ENCODE measurements at places on chromosomes 11 and 22.
A peak's percentile ranks its signal among the peaks of the same experiment; 100 is the strongest.

DNA sequence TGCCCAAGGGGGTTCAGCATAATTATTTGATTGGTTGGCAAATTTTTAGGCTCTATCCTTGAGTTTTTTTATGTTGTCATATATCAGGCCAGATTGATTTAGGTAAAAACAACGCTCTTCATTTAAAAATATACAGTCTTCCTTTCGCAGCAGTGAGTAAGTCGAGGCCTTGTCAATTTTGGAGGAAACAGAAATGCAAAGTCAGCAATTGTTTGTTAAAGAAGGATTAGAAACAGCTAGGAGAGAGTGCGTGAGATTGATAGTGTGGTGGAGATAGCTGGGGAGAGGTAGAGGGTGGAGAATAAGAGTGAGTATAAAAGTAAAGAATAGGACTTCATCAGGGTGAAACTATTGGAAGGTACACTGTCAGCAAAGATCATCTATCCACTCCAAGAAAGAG is 830.8 kb downstream of the LUZP2 start:
- no peak for DNase-seq

DNA sequence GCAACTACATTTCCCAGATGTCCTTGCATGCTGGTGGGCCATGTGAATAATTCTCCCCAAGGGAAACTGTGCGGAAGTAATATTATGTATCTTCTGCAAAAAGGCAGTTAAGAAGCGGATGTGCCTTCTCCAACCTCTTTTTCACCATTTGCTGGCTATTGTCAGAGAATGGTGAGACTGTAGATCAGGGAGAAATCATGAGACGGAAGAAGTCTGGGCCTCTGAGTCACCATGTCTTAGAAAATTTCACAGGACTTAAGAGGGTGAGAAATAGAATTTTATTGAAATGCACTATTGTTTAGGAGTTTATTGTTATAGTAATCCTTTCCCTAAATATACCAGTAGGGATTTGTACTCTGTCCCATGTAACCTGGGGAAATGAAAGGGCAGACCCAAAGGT is 298.7 kb upstream of the ZC3H12C start:
- DNase-seq: no peak

GRCh38 chr11:126519764-126520734 is 164.6 kb downstream of the ST3GAL4 start:
- DNase-seq: no peak

DNA sequence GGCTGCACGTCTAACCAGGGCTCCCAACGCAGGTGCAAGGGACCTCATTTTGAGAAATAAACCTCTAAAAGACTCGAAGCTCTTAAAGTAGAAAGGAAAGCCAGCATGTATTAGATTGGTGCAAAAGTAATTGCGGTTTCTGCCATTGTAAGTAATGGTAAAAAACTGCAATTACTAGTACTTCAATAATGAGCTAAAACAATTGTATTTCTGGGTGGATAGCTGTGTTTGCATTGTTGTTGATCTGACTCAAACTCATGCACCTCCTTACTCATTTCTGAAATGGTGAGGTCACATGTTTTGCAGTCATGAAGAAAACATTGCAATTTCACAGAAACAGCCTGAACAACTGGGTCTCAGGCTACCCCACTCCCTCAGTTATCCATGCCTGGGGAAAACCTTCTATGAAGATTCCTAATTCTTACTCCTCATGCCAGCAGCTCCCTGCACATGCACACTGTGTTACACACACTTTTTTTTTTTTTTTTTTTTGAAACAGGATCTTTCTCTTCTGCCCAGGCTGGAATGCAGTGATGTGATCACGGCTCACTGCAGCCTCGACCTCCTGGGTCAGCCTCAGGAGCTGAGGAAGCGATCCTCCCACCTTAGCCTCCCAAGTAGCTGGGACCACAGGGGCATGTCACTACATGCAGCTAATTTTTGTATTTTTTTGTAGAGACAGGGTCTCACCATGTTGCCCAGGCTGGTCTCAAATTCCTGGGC is 24.6 kb downstream of the VWCE start:
- DNase-seq: peak; percentile 31

DNA sequence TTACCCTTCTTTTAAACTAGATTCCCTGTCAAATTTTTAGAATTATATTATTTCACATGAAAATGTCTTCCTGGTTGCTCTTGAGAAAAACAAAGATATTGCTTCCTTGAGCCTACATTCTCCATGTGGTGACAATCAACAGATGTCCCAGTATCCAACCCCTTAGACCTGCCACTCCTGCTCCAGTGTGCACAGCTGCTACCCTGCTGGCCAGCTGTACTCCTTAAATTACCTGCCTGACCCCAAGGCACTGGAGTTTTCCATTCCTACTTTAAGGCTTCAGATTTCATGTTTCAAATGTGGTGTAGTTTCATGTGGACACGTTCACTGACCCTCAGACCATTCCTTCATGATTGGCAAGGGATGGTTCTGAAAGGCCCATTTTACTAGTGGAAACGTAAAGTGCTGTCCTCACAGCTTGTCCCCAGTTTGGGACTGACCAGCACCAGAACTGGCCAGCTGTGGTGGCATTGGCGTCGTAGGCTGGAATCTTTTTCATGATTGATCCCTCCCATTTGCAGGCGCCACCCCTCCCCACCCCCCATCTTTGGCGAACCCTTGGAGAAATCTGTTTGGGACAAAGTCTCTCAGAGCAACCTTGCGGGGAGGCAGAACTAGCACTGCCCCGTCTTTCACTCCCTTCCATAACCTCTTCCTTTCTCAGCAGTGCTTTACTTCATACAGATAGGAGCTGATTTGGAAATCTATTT is 123.5 kb downstream of the DBX1 start:
- no peak for DNase-seq

- no peak for DNase-seq
Measured at GRCh38 chr11:64074239-64074638, 38.5 kb downstream of the FLRT1 start.

DNA sequence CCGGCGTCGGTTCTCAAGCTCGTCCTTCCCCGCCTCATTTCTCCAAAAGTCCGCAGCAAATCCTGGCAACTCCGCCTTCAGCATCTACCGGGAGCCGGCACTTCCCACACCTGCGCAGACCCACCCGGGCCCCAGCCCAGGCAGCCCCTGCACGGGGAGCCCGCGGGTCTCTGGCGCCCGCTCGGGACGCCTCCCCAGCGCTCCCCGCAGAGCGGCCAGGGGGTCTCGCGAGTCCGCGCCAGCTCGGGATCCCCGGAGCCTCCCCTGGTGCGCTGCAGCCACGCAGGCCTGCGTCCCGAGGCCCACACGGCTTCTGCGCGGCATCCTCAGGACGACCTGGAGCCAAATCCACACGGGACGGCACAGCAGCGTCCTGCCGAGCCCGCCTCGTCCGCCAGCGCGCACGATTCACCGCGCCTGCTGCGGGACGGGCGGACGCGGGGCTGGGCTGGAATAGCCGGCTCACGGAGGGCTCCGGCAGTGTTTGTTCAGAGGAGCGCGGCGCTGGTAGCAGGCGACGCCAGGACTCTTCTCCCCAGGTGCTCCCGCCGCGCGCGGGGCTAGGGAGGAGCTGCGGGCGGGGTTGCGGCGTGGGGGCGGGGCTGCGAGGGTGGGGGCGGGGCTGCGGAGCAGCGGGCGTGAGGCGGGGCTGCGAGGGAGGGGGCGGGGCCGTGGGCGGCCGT is 816 bp upstream of the PHRF1 start:
- DNase-seq: no peak

DNA sequence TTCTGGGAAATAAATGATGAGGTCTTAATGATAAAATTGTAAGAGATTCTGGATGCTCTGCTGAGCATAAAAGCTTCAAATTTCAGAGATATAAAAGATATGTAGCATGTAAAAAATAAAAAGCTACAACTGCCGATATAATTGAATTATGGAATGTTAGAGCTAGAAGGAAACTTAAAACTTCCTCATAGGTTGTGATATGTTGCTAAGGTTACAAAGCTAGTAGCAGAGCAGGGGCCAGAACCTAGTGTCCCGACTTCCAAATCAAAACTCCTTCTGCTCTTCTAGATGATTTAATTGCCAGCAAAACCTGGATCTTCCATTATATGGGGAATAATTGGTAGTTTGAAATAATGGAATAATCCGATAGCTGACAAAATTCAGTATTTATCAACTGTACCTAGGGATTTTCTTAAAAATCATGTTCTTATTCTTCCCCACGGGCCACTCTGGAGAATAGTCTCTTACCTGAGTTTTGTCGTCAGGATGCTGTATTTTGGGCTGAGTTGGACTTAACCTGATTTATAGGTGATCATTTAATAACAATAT is at the start of gene ASCL3:
ASCL3 (minus strand) TSS at position 499 of the 549 bp plus-strand sequence. CDS start 4,855 bp downstream, outside the sequence.
- DNase-seq: no peak

- peak; percentile 3 for DNase-seq
Measured at GRCh38 chr11:131217313-131218310, 152.8 kb upstream of the NTM start.

DNA sequence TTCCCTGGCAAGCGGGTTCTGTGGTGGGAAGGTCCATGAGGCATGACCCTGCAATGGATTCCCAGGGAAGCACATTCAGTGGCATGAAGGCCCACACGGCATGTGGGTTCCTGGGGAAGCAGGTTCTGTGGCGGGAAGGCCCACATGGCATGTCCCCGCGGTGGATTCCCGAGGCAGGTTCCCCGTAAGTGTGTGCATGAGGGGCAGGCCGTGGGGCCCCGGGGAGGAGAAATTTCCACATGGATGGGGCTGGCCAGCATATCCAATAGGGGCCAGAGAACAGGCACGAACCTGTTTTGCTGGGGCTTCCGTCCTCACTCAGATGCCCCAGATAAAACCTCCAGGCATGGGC is 83.7 kb downstream of the PHF21B start:
- no peak for DNase-seq

- DNase-seq: no peak
Measured at GRCh38 chr11:109423466-109424190, 1.6 kb downstream of the C11orf87 start.

DNA sequence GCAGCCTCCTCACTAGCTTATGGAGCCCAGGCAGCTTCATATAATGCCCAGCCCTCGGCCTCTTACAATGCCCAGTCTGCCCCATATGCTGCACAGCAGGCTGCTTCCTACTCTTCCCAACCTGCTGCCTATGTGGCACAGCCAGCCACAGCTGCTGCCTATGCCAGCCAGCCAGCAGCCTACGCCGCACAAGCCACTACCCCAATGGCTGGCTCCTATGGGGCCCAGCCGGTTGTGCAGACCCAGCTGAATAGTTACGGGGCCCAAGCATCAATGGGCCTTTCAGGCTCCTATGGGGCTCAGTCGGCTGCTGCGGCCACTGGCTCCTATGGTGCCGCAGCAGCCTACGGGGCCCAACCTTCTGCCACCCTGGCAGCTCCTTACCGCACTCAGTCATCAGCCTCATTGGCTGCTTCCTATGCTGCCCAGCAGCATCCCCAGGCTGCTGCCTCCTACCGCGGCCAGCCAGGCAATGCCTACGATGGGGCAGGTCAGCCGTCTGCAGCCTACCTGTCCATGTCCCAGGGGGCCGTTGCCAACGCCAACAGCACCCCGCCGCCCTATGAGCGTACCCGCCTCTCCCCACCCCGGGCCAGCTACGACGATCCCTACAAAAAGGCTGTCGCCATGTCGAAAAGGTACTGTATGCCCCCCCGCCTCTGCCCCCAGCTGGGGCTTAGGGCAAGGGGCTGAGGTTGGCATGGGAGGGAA is 8.8 kb downstream of the RBM14 start:
- no peak for DNase-seq

GRCh38 chr22:26914519-26915185 is 257.3 kb downstream of the MIAT start:
- DNase-seq: no peak

DNA sequence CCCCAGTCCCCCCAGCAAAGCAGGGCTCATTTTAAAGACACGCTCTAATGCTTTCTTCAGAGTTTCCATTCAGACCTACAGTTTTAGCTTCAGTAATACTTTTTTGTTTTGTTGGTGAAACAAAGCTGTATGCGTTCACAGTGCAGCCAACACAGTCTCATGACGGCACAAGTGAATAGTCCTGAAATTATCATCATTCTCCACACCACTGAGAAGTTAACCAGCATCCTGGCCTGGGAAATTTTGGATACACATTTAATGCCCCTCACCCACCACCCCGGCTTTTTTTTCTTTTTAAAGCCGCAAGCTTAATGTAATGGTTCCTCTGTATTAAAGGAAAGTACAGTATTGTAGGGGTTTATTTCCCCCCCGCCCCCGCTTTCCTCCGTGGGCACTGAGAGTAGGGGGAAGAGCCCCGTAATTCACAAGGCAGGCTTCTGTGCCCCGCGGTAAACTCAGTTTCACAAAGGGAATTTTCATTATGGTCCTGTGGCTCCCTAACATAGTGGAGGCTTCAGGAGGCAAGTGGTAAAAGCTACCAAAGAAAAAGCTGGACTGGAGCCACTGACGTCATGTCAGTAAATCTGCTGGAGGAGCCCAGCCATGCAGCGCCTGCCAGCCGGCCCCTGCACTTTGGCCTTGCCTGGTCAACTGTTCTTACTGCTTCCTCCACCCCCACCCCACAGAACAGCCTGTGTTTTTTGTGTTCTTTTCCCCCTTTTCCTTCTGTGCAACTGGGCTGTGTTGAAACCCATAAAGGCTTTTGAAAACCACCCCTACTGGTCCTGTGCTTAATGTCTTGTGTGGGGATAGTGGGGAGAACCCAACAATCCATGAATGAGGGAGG is 18.2 kb downstream of the TEAD1 start:
- peak; percentile 95 for DNase-seq

GRCh38 chr11:118872403-118872821 is 11.3 kb upstream of the CXCR5 start:
- no peak for DNase-seq

DNA sequence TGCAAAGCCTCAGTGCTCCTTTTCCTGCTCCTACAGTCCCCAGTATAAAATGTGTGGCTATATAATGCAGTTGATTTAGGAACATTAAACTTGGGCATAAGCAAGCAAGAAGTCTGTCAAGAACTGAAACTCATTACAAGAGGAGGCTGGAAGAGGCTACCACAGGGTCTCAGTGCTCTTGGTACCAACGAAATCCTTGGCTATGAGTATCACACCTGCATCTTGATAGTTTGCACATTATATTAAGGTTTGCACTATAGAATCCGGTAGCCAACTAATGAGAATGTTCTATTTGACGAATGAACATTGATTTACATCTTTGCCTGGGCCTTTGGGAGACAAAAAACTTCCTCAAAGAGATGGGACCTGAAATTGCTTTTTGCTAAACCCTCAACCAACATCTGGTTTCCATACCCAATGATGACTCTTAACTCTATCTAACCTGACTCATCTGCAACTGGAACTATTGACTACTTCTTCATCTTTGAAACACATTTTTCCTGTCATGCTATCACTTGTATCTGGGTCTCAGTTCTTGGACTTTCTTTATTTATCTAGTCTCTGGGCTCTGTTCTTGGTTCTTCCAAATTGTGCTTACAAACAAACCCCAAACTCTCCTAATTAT is 207.2 kb upstream of the CTSC start:
- no peak for DNase-seq
